ENCODE measurements at places on chromosomes 16 and 17.

GRCh38 chr17:62625870-62626200 is 1.6 kb upstream of the MRC2 start:
- DNase-seq: no peak

DNA sequence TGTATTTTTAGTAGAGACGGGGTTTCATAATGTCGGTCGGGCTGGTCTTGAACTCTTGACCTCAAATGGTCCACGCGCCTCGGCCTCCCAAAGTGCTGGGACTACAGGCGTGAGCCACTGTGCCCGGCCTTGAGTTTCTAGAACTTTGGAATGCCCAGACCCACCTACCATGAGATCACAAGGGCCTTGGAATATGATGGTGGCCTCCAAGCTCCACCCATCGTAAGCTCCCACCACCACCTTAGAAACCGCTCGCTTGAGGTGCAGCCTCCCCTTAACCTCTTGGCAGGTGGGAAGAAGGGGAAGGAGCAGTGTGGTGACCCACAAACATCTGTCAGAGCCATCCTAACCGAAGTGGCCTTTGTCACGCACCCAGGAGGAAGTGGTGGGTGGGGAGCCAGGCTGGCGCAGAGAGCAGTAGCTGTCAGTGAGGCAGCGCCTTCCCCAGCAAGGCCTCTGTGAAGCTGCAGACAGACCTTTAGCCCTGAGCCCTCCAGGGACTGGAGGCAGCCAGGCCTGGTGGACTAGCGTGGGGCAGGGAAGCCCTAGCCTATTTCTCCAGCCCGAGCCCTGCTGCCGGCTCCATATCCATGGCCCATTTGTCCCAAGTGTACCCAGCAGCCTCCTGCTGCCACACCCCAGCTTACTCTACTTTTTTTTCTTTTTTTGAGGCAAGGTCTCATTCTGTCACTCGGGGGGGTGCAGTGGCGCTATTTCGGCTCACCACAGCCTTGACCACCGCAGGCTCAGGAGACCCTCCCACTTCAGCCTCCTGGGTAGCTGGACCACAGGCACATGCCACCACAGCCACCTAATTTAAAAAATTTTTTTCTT is 13.1 kb upstream of the SEPHS2 start:
- DNase-seq: no peak

- DNase-seq: no peak
These were observed at the start of gene CLDN6 for GRCh38 chr16:3017794-3018506. Gene CLDN6 (minus strand): TSS chr16:3018183. CDS start chr16:3016021, 2,162 bp downstream.

GRCh38 chr17:4556996-4557395 is 1.8 kb upstream of the MYBBP1A start:
- no peak for DNase-seq

GRCh38 chr17:1462164-1463112 is 6.4 kb upstream of the CRK start:
- no peak for DNase-seq

DNA sequence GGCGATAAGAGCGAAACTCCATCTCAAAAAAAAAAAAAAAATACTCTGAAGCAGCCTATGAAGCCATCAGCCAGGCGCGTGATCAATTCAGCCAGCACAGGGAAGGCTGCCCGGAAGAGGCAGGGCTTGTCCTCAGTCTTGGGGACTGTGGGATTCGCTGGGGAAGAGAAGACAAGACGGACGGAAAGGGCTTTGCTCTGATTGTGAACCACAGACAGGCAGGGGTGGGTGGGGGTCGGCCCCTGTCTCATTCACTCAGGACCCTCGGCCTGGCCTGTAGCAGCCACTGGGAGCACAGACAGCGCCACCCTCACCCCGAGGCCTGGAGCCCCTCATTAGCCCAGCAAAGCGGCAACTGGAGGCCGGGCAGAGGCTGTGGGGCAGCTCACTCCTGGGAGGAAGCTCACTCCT is 37.2 kb downstream of the ABR start:
- DNase-seq: no peak

GRCh38 chr16:22359679-22360078 is 14.7 kb downstream of the CDR2 start:
- DNase-seq: no peak

DNA sequence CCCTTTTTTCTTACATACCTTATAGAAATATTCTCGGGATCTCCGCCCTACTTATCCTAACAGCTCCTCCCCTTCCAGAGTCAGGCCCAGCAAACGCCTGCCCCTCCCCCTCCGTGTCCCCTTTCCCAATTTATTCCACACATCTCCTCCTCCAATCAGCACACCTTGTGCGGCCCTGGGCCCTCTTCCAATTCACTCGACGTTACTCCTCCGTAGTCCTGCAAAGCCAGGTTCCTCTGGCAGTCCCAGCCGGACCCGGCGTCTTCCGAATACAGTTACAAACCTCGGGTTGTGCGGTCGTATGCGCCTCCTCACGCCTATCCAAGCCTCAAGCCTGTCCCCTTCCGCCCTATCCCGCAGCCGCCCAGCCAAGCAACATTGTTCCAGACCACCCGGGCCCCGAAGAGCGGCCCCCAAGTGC is 677 bp downstream of the CBX1 start:
- no peak for DNase-seq

DNA sequence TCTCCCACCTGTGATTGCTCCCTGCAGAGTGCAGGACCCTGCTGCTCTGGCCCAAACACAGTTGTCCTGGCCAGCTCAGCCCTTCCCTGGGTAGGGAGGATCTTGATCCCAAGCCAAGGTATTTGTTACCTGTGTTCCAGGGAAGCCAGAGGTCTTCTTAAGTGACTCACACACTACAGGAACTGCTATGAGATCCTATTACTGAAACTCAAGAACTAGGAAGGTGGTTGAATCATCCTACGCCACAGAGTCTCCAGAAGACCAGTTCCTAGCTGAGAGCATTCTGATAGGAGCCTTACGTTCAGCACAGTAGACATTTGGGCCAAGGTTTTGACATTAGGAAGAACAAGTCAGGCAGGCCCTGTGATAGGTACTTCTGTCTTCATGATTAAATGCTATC is 12.0 kb downstream of the CHST6 start:
- peak; percentile 59 for DNase-seq

GRCh38 chr17:29595943-29596774 is 3.2 kb downstream of the ANKRD13B start:
- no peak for DNase-seq

GRCh38 chr16:67157892-67158635 is 1.6 kb downstream of the TRADD start:
- DNase-seq: no peak

DNA sequence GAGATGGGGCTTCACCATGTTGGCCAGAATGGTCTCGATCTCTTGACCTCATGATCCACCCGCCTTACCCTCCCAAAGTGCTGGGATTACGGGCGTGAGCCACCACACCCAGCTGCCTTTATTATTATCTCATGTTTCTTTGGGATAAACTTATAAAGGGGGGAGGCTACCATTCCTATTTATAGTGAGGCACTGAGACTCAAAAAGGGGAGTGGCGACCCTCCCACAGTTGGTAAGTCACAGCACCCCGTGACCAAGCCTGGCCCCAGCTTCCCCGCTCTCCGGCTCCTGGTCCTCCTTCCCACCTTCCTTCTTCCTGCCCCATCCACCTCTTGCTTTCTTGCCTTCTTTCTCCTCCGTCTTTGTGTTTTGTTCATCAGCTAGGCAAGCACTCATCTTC is 5.2 kb downstream of the MYH3 start:
- no peak for DNase-seq

DNA sequence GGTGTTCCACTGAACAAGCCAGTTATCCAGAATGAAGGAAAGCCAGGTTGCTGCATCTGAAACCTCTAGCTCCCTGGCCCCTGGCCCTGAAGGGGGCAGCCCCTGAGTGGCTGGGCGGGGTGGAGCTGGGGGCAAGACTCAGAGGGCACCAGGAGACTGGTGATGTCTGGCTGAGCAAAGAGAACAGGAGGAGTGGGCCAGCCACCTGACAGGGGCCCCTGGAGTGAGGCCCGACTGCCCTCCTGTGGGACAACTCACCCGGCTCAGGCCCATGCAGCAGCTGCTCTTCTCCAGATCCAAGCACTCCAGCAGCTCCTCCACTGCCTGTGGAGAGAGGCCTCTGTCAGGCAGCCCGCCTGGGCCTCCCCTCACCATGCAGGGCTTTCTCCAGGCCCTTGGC is 60.4 kb downstream of the PIPOX start:
- no peak for DNase-seq

- DNase-seq: no peak
These were observed 7.1 kb downstream of the TMEM97 start for GRCh38 chr17:28326114-28326513.

DNA sequence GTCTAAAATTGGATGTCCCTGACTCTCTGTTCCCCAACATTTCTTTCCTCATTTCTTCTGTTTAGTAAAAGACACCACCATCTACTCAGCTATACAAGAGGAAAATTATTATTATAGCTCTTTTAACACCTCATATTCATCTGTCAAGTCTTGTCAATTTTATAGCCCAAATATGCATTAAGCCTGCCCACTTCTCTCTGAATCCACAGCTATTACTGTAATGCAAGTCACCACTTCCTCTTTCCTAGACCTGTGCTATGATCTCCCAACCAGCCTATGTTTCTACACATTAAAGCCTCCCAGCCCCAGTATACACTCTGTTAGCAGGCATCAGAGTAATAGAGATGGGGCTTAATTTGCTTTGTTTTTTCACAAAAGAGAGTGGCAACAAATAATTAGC is 252.9 kb downstream of the GRIN2A start:
- no peak for DNase-seq

- DNase-seq: no peak
These were observed 71.1 kb downstream of the RPH3AL start for GRCh38 chr17:281365-281999.

- peak; percentile 37 for DNase-seq
These were observed 3.1 kb downstream of the MAF start for GRCh38 chr16:79597277-79598062.

DNA sequence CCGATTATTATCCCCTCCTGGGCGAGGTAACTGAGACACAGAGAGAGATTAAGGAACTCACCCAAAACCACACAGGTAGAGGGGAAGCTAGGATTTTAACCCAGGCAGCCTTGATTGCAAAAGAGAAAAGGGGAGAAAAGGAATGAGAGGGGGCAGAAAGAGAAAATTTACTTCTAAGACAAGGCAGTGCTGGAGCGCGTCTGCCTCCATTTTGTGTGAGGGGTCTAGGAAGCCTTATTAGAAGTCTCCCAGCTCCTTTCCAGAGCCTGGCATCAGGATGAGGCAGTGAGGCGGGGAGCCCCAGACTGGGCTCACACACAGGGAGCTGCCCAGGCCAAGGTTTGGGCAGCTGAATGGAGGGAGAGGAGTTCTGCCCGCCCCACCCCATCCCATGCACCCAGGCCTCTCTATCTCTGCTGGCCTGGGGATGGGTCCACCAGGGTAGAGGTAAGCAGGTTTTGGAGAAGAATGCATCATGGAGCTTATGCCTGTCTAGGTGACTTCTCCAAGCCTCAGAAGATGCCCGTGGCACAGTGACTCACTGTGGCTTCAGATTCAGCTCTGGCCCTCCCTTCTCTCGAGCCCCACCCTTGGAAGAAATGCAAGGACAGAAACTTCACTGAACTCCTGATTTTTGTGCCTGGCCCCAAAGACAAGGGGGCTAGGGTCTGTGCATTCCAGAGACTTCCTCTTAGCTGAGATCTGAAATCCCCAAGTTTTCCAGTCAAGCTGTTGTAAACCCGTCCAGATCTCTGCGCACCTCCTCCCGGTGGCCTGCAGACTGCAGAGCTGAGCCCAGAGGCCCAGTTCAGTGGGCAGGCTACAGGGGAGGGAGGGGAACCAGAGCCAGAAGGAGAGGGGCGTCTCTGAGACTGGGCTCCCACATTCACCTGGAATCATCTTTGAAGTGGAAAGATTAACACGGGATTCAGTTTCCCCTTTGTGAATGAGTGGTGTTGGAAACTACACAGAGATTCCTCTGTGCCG is 95.1 kb upstream of the CDH5 start:
- DNase-seq: no peak

- no peak for DNase-seq
These were observed 17.7 kb upstream of the SLC38A10 start for GRCh38 chr17:81312624-81313325.

- DNase-seq: no peak
These were observed 13.0 kb downstream of the CAMKK1 start for GRCh38 chr17:3879591-3880417.

DNA sequence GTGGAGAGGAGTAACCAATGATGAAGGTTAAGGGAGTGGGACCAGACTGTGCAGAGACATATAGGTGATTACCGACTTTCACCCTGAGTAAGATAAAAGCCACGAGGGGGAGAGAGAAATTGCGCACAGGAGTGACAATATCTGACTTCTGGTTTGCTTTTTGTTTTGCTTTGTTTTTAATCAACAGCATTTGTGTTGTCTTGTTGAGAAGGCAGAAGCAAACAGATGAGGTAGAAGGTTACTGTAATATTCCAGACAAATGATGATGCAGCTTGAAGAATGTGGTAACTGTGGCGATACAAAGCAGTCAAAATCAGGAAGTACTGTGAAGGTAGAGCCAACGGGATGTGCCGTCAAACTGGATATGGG is 7.5 kb downstream of the PELP1 start:
- no peak for DNase-seq
